Naive B cell (primary cell): ENCODE measurements at places on chromosomes 12 and 14. TPM values are rescaled to one million over a fixed set of nuclear protein-coding genes. Genes with fewer than 3 reads are reported as not detected.
A peak's percentile ranks its signal among the peaks of the same experiment; 100 is the strongest.

Gene PPP1R12A
- polyA plus RNA-seq = 52.8 TPM

Gene GLI1
- 0.45 TPM for polyA plus RNA-seq

Gene MAP1LC3B2
- polyA plus RNA-seq = 3.2 TPM

DNA sequence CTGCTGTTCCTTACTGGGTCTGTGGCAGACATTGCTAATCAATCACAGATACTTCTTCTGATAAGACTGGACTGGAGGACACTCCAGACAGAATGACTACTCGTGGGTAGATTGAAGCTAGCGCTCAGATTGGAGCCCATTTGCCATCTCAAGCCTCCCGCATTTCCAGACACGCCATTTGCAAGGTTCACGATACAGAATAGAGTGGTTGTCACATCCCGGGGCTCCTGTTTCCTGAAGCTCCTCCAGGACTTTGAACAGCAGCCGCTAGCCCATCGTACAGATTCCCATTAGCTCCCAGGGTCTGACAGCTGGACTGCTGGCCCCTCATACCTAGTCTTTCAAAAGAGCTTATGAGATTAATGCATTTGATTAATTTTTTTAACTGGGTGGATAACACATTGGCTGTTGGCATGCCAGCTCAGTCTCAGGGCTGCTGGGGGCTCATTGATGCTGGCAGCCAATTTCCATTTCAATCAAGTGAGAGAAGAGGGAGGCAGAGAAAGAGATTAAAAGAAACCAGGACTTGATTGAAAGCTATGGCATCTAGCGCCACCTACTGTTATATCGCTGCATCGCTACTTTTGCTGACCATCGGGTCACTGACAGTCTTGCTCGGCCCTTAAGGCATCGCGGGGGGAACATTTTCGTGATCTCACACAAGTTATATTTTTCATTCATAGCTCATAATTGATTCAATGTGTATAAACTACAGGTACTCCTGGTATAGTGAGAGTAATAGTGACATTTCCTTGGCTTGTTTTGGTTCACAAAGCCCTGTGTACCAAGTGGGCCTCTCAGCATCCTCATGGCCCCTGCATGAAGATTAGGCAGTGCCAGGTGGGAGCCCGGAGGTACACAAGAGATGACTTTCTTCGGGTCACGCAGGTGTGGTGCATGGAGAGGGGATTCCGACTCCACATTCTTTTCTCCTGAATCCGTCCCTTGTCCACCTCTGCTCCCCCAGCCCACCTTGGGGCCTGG lies 78.6 kb downstream of the CCDC60 start:
- no peaks in the 10 kb centered on the region for H3K4me1 ChIP-seq
- no peak for DNase-seq
- H3K36me3 ChIP-seq = no peaks in the 10 kb centered on the region
- peaks cover 25% of the 10 kb centered on the region for H3K27me3 ChIP-seq

GRCh38 chr12:87779858-87780498 lies 249.2 kb downstream of the C12orf50 start:
- H3K36me3 ChIP-seq = no peaks in the 10 kb centered on the region
- no peak overlapping the region for H3K4me3 ChIP-seq
- no peak for DNase-seq
- no peaks in the 10 kb centered on the region for H3K27me3 ChIP-seq
- no peak overlapping the region for H3K27ac ChIP-seq
- H3K4me1 ChIP-seq = no peaks in the 10 kb centered on the region

- H3K4me1 ChIP-seq = peaks cover 4% of the 10 kb centered on the region
- peaks cover 52% of the 10 kb centered on the region for H3K27me3 ChIP-seq
- no peaks in the 10 kb centered on the region for H3K36me3 ChIP-seq
- H3K4me3 ChIP-seq = no peak overlapping the region
- no peak overlapping the region for H3K27ac ChIP-seq
- no peak for DNase-seq
These were observed 10.1 kb upstream of the SPATS2 start for GRCh38 chr12:49357103-49357678.

GRCh38 chr14:73289729-73290128 lies 52.4 kb downstream of the PAPLN start:
- DNase-seq = no peak
- no peaks in the 10 kb centered on the region for H3K27me3 ChIP-seq
- peaks cover 24% of the 10 kb centered on the region for H3K36me3 ChIP-seq

GRCh38 chr14:99508896-99509629 lies 27.9 kb downstream of the CCNK start:
- DNase-seq = no peak
- no peak overlapping the region for H3K4me3 ChIP-seq
- H3K27ac ChIP-seq = peak overlapping the region; percentile 15
- peaks cover 25% of the 10 kb centered on the region for H3K36me3 ChIP-seq
- no peaks in the 10 kb centered on the region for H3K4me1 ChIP-seq
- no peaks in the 10 kb centered on the region for H3K27me3 ChIP-seq

DNA sequence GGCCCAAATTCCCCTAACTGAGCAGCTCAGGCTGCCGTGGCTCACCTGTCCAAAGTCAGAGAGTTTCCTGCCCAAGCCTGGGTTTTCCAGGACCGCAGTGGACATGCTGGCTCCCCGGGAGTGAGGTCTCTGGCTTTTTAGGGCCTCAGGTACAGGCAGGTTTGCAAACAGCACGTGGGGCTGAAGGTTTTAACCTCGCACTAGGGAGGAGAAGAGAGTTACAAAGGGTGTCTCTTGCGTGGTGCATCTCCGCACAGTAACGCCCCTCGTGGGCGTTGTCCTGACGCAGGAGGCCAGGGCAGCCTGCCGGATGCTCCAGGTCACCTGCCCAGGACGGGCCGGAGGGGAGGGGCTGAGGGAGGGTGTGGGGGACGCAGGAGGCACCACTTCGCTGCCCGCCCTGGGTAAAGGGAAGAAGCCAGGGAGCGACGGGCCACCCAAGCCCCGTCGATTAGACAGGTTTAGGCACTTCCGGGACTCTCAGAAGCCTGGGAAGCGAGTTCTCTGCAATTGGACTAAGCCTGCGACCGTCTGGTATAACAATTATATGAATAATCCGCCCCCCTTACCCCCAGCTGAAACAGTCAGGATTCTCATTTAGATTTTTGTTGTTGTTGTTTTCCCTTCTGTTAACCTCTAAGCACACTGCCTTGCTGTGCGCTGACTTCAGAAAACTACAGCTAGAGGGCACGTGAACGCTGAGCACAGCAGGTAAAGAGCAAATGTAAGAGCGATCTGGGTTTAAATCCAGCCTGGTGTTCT lies at the start of gene PAH:
Gene PAH, minus strand, starts transcription at position 219 of the 762 bp plus-strand sequence. Its CDS starts 114 bp downstream, at position 105.
- no peak within 1 kb of the TSS for H3K27ac ChIP-seq
- H3K27me3 ChIP-seq = peaks cover 50% of the 10 kb centered on the region
- peaks cover 11% of the 10 kb centered on the region for H3K4me1 ChIP-seq
- DNase-seq = no peak
- no peaks in the 10 kb centered on the region for H3K36me3 ChIP-seq
- peak within 1 kb of the TSS; percentile 77 for H3K4me3 ChIP-seq

DNA sequence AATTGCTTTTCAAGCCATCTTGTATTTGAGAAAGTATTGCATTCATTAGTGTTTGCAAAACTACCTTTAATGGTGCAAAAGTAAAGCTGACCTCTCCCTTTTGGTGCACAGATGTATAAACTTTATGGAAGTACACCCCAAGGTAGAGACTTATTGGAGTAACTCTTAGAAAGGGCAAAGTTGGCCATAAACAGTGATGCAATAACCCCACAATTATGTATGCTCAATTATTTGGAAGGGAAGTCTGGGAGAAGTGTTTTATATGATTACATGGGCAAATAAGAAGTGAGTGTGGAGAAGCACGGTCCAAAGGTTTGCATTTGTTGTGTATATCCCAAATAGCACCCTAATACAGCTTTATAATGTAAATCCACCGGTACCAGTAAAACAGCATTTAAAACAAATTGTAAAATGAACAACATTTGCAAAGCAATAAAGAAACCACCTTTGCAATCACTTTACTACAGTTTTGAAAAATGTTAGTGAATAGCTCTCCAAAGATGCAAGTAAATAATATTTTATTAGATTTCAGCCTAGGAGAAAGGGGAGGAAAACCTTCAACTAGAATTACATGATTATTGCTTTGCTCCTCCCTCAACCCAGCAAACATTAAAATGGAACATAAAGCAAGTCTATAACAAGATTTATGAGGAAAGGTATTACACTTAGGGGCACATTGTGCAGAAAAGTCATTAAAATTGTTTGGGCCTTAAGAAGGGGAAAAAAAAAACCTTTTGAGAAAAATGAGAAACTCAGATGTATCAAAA lies 70.5 kb downstream of the HMGA2 start:
- H3K27me3 ChIP-seq = peaks cover 18% of the 10 kb centered on the region
- H3K27ac ChIP-seq = no peak overlapping the region
- H3K36me3 ChIP-seq = no peaks in the 10 kb centered on the region

DNA sequence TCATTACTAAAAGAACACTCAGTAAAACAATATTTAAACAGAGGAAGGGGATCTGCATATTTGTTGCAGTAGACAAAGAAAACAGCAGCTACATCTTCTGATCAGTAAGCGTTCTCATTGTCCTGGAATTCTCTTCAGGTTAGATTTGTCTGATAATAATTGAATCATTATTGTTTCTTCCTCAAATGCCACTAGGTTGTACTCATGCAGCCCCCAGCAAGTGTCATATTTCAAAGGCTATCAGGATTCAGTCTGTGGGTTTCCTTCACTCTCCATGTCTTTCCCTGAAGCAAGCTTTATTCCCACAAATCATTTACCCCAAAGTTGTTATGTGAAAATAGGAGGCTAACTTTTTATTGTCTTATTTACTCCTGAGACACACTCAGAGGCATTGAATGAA lies 14.7 kb downstream of the PIK3C2G start:
- DNase-seq = no peak
- H3K4me1 ChIP-seq = no peaks in the 10 kb centered on the region
- H3K4me3 ChIP-seq = no peak overlapping the region
- no peaks in the 10 kb centered on the region for H3K36me3 ChIP-seq
- no peak overlapping the region for H3K27ac ChIP-seq

DNA sequence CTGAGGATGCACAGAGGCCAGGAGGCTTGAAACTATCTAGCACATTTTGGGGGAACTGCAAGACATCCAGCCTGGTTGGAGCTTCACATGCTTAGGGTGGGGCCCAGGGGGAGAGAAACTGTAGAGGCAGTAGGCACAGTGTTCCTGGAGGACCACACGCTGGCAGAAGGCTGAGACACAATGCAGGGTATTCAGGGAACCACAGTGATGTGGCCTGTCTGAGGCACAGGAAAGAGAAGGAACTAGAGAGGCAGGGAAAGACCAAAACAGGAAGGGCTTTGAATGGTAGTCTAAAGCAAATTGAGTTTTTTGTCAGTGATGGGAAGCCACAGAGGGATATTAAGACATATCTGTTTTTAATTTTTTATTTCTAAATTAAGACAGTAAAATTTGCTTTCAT lies 100.2 kb upstream of the PRICKLE1 start:
- H3K4me1 ChIP-seq = no peaks in the 10 kb centered on the region

DNA sequence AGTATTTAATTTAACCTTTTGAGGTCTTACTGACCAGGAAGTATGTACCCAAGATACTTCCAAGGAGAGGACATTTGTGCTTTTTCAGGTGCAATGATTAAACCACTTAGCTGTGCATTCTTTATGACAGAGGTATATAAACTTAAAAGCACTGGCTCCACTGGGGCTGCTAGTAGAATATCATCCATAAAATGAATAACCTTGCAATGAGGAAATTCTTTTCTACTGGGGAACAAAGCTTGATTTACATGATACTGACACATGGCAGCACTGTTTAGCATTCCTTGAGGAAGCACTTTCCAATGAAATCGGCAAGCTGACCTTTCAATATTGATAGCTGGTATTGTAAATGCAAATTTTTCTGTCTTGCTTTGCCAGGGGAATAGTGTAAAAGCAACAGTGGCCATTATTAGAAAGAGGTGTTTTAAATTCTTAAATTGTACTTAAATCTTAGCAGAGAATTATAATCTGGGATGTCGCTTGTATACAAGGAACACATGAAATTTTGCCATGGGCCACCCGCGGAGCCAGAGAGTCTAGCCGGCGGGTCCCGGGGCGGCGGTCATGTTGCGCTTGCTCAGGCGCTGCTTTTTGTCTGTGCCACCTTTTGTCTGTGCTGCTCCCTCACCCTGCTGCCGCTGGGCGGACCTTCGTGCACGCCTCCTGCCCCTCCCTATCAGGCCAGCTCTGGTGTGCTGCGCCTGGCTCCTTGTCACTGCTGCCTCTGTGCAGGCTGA lies 20.9 kb upstream of the BLTP3B start:
- peaks cover 11% of the 10 kb centered on the region for H3K4me1 ChIP-seq
- H3K27ac ChIP-seq = peak overlapping the region; percentile 33
- no peaks in the 10 kb centered on the region for H3K36me3 ChIP-seq
- DNase-seq = peak; percentile 54

DNA sequence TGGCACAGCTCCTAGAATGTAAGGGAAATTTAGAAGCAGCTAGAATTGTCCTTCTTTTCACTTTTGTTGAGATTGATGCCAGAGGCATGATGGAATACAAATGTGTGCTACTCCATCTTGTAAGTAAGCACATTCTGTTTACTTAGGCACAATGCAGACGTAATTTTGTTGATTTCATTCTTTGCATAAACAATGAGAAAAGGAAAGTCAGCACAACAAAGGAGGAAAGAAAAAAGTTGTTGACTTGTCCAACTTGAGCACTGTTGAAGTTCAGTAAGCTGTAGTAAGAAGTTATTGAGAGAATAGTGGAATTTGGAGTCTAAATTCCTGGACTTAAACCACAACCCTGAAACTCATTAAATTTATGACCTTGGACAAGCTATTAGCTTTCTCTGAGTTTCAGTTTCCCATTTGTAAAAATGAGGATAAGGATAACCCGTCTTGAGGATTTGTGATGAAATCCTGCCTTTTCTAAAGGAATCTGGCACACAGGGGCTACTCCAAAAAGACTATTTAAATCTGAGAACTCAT lies 19.4 kb upstream of the CNTN1 start:
- no peaks in the 10 kb centered on the region for H3K4me1 ChIP-seq
- H3K36me3 ChIP-seq = no peaks in the 10 kb centered on the region
- no peak overlapping the region for H3K4me3 ChIP-seq
- no peak for DNase-seq
- no peaks in the 10 kb centered on the region for H3K27me3 ChIP-seq
- peak overlapping the region; percentile 22 for H3K27ac ChIP-seq

DNA sequence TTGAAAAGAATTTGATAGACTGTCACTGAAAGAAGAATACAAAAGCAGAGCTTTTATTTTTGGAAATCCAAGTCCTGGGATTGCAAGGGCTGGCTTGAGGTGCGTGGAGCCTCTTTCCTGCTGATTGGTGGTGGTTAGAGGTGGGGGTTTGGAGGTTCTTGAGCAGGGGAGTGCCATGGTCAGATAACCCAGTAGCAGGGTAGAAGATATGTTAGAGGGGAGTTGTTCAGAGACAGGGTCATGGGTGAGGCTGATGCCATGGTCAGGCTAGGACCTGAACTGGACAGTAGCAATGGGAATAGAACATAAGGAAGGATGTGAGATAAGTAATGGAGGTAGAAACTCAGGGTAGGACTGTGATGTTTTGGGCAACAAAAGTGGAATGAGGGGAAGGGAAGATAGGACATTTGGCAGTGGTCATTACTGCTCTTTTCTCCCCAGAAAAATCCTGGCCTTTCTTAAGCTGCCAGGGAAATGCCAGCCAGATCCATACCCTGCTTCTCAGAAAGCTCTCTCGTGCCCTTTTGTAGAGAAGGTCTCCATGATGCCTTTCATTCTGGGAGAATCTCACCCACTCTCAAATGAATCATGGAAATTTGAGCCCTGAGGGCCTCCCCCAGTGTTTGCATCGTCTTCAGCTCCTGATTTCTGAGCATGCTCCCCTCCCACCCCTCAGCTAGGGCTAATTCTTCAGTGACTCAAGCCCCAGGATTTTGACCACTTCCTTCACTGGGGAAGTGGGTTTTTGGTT lies 9.5 kb downstream of the EMP1 start:
- H3K27ac ChIP-seq = no peak overlapping the region
- H3K36me3 ChIP-seq = no peaks in the 10 kb centered on the region
- no peak for DNase-seq
- peaks cover 12% of the 10 kb centered on the region for H3K27me3 ChIP-seq
- H3K4me1 ChIP-seq = no peaks in the 10 kb centered on the region
- H3K4me3 ChIP-seq = no peak overlapping the region

- H3K27me3 ChIP-seq = peaks cover 21% of the 10 kb centered on the region
- no peaks in the 10 kb centered on the region for H3K36me3 ChIP-seq
- no peak overlapping the region for H3K4me3 ChIP-seq
- DNase-seq = no peak
These were observed 27.4 kb upstream of the A2M start for GRCh38 chr12:9143137-9143536.
